ENCODE measurements at places on chromosomes 11 and 22. TPM values are rescaled to one million over a fixed set of nuclear protein-coding genes. Genes with fewer than 3 reads are reported as not detected.

The MRGPRE gene
- 0.20 TPM for total RNA-seq

The CALCA gene
- not detected for total RNA-seq

The RASL10A gene
- not detected for total RNA-seq

The ENTHD1 gene
- not detected for total RNA-seq

The ADM gene
- total RNA-seq = 440 TPM

The PGA5 gene
- total RNA-seq = 0.65 TPM
